ENCODE measurements at places on chromosomes 5 and 9.

- DNase-seq = no peak
These were observed 101.7 kb upstream of the SARDH start for GRCh38 chr9:133839822-133840329.

GRCh38 chr5:4740156-4740555 is 400.0 kb upstream of the ADAMTS16 start:
- DNase-seq = no peak

- DNase-seq = no peak
These were observed 369.4 kb downstream of the CDH9 start for GRCh38 chr5:26669031-26669430.

GRCh38 chr9:118829334-118829733 is 539.9 kb downstream of the BRINP1 start:
- DNase-seq = no peak

DNA sequence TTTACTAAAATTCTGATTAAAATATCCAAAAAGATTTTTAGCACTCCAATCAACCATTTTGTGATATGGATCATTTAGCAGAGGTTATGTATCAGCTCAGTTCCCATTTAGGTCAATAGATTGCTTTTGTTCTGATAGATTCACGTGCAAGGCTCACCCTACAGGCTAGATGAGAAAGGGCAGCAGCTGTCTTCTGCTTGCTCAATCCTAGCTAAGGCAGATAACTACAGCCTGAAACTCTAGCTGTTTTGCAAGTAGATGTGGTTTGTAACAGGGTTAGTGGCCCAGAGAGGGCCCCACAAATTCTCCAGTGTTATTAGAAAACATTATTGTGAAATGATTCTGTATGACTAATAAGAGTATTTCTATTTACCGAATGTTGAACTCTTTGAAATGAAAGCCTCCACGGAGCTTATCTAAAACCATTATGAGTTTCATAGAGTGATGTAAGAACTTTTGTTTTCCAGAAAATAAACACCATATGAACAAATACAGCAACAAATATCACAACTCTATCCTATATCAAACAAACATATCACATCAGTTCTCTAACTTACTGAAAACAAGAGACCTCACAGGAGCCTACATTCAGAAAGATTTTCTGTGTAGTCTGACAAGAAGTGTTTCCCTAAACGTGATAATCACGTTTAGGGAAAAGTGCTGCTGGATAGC is 841.9 kb upstream of the ACO1 start:
- DNase-seq = peak; percentile 22

DNA sequence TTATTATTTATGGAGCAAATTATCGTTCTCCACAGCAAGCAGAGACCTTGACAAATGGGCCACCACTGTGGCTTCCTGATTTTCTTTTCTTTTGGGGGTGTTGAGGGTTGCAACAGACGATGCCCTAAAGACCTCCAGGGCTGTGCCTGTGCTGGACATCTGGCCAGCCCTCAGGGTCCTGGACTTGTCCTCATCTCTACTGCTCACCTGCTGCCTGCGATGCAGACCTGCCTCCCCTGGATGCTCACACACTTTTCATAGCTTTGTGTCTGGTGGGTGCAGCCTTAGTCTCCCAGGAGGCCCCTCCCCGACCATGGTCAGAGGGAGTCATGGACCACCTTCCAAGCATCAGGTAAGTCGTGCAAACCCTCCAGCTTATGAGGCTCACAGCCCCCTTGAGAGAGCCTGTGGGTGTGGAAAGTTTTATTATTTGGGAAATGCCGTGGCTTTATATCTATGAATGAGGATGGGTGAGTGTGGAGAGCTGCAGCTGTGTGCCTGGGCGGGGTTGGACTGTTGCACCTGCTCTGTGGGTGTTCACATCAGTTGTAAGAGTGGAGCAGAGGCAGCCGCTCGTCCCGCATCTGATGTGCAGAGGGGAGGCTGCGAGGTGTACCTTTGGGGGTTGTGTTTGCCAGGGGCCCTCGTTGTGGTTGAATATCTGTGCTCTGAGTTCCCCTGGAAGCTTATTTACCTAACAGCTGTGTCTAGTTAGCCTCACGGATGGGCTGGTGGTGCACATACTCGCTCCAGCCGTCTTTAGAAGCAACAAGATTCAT is 126.3 kb upstream of the IRX4 start:
- no peak for DNase-seq

- no peak for DNase-seq
These were observed 555.3 kb upstream of the FTMT start for GRCh38 chr5:121296356-121296755.

GRCh38 chr5:88602584-88602983 is 280.4 kb downstream of the MEF2C start:
- DNase-seq = peak; percentile 20

GRCh38 chr5:164361986-164362385 is 856.6 kb downstream of the MAT2B start:
- no peak for DNase-seq

GRCh38 chr5:8019719-8020218 is 150.8 kb downstream of the MTRR start:
- no peak for DNase-seq

- no peak for DNase-seq
These were observed 339.0 kb upstream of the WWC1 start for GRCh38 chr5:167952278-167952995.

DNA sequence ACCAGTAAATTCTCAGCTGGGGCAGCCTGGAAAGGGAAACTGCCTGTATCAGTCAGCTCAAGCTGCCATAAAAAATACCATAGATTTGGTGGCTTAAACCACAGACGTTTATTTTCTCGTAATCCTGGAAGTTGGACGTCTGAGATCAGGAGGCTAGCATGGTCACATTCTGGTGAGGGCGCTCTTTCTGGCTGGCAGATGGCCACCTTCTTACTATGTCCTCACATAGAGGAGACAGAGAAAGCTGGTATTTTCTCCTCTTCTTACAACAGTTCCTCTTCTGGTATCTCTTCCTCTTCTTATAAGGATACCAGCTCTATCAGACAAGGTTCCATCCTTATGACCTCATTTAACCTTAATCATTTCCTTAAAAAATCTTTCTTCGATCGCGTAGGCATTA is 50.5 kb upstream of the RFX3 start:
- DNase-seq = no peak

GRCh38 chr9:36592801-36593583 is 20.3 kb downstream of the MELK start:
- DNase-seq = no peak

GRCh38 chr5:21807953-21808352 is 1045.2 kb downstream of the CDH12 start:
- no peak for DNase-seq

DNA sequence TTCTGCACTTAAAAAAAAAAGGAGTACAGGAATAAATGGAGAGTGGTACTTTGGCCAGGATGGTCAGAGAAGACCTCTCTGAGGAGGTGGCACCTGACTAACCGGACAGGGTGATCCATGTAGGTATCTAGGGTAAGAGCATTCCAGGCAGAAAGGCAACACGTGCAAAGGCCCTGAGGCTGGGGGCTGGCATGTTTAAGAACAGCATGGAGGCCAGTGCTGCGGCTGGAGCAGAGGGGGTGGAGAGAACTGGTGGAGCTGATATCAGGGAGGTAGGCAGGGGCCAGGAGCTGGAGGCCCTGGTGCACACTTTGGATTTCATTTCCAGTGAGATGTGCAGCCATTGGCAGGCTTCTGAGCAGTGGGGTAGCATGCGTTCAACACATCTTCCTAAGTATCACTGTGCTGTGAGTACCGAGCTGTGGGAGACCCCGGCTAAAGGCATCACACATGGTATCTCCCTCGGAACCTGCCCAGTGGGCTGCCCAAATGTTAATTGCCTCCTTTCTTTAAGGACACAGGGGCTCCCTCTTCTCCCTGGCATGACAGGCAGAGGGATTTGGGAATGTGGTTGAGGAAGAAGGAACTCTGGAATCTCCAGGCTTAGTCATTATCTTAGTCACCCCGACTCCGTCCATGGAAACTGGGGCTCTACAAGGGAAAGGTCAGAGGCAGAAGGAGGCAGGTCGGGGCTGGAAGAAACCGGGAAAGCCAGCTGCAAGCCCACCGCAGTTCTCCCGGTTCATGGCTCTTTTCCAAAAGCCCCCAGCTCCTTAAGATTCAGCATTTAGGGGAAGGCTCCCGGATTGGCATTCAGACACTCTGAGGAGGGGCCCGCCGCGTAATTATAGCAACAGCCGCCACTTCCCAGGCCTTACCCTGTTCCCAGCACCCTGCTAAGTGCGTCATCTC is 18.6 kb downstream of the SLC6A7 start:
- DNase-seq = no peak

DNA sequence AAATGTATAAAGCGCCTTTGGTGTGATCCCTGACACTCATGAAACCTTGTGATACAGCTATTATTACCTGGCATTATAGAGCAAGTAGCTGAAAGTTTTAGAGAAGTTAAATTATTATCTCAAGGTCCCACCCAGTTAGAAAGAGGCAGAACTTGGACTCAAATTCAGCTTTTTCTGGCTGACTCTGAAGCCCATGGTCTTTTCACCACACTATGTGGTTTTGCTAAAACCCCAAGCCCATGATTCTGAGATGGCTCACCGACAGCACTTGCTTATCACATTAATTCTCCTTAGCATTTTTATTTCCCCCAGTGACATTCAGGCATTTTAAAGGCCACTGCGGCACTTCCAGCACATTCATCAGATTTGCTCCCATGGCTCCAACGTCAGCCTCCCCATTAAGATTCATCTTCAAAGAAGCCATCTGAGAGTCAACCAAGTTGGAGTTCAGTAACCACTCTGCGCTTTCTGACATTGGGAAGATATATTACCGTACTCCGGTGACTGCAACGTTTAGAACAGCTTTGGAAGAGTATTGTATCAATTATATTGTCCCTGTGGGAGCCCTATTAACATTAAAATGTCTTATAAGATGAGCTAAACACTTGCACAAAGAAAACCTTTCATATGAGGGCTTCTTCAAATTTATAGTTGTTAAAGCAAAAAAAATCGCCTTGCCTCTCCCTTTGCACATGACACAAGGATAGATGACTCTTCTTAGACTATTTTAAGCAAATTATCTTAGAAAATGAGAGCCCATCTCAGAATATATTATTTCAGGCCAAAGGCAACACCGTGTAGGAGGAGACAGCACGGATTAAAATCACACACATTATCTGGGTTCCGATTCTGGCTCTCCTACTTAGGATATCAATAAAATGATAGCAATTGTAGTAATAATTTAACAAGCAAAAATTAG is 638.1 kb downstream of the ACTL7B start:
- DNase-seq = no peak

DNA sequence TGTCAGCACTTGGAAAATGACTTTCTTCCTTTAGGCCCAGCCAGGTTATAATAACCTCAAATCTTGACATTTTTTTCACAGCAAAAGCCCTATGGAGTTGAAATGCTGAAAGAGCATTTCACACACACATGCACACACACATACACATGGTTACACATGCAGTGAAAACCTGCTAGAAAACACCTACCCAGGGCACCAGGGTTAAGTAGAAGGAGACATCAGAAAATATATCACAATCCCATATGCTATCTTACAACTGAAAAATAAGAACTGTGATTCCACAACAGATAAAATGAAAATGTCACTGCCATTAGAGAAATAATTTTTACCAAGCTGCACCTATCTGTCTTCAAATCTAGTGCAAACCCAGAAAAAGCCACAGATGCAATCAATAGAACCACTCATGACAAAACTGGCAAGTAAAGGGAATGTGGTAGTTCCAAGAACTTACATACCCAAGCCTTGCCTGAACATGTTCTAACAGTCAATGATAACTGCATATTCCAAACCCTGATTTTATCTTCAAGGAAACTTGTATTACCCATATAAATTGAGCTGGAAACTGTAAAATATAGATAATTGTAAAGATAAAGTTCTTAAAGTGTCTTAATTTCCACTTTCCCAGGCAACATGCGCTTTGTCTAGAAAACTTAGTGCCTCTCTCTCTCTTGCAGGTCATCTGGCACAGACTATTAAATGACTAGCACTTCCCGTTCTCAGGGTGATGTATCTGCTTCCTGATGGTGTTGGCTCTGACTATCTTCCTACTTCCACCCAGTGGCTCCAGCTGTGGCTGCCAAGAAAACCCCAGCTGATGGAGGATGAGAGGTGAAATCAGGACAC is 250.2 kb upstream of the PTGER4 start:
- DNase-seq = no peak

- no peak for DNase-seq
These were observed 19.6 kb downstream of the ADAMTSL2 start for GRCh38 chr9:133553973-133554713.

DNA sequence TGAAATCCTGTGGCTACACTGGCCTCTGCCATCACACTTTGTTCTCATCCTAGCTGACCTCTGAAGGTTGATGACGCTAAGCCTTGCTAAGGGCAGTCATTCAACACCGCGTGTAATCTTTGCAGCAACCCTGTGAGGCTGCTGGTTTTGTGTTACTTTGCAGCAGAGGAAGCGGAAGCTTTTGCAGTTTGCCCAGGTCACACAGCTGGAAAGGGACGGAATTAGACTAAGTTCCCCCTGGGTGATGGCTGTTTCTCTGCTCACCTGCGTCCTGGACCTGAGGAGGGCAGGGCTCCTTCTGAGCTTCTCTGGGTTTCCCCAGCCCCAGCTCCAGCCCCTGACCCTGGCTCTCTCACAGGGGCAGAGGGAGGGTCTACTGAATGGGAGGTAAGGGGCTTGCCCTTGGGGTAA is 7.3 kb upstream of the SLC25A51 start:
- DNase-seq = no peak

- DNase-seq = no peak
These were observed 6.2 kb upstream of the SLC1A3 start for GRCh38 chr5:36599986-36600779.

- peak; percentile 13 for DNase-seq
These were observed at the start of gene PCDHGC5 for GRCh38 chr5:141488591-141489561. TSS of gene PCDHGC5 (plus strand) at chr5:141489081. CDS start at chr5:141489241, 160 bp downstream.

- no peak for DNase-seq
These were observed 601.1 kb upstream of the RORB start for GRCh38 chr9:73896061-73896460.

GRCh38 chr5:96412868-96413449 is 20.1 kb downstream of the PCSK1 start:
- no peak for DNase-seq

DNA sequence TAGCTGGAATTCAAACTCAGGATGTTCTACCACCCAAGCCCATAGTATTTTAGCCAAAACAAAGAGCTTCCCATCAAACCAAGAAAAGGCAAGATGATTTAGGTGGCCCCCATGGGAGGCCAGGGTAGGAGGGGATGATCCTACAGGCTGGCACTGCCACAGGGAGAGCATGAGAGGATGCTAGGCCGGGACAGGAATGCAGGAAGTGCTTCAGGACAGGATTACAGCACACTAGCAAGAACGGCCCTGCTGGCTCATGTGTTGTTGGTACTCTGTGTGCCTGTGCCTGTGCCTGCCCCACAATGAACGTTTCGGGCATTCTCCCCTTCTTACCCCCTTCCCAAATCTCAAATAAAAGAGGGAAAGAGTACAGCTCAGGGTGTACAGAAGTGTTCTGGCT is 110.7 kb upstream of the TRIM32 start:
- no peak for DNase-seq

- no peak for DNase-seq
These were observed 31.7 kb downstream of the PRRX2 start for GRCh38 chr9:129696944-129697655.

DNA sequence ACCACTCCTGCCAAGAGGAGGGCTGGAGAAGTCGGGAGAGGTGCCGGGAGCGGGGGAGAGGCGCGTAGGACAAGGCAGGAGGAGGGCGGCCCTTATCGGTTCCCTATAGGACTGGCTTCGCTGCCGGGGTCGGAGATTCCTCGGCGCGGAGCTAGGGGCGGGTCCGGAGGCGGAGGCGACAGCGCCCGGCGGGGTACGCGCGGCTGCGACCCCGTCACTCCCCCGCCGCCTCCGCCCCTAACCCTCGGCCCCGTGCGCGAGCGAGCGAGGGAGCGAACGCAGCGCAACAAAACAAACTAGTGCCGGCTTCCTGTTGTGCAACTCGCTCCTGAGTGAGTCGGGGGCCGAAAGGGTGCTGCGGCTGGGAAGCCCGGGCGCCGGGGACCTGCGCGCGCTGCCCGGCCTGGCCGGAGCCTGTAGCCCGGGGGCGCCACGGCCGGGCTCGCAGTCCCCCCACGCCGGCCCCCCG is 2.0 kb downstream of the GLIS3 start:
- DNase-seq = peak; percentile 49
